ENCODE measurements at places on chromosomes 6 and 20. TPM values are rescaled to one million over a fixed set of nuclear protein-coding genes. Genes with fewer than 3 reads are reported as not detected.

The MAP7 gene
- total RNA-seq = 41.8 TPM

The TEAD3 gene
- total RNA-seq = 51.3 TPM

The LRRN4 gene
- not detected for total RNA-seq

The TPX2 gene
- 5.9 TPM for total RNA-seq

The FAM83C gene
- total RNA-seq = 85.7 TPM

The GRIK2 gene
- 2.0 TPM for total RNA-seq

The NUP43 gene
- 14.6 TPM for total RNA-seq

The PGK2 gene
- not detected for total RNA-seq

The COL11A2 gene
- total RNA-seq = 0.29 TPM

The CYP39A1 gene
- 38.2 TPM for total RNA-seq

The NOX3 gene
- not detected for total RNA-seq

The ZNF311 gene
- total RNA-seq = 0.69 TPM

The ALDH5A1 gene
- total RNA-seq = 10.9 TPM

The PNPLA1 gene
- total RNA-seq = 26.7 TPM

The ATP6V1G2 gene
- not detected for total RNA-seq

The SIRPB1 gene
- not detected for total RNA-seq

The ACSS1 gene
- total RNA-seq = 33.7 TPM

The UNC5CL gene
- total RNA-seq = 3.2 TPM

The HTR1E gene
- 0.10 TPM for total RNA-seq

The EDN3 gene
- 11.9 TPM for total RNA-seq

The OR2J3 gene
- not detected for total RNA-seq

The TLDC2 gene
- total RNA-seq = 0.58 TPM

The SLC35D3 gene
- not detected for total RNA-seq

The WFDC11 gene
- not detected for total RNA-seq

The SPAG4 gene
- 2.5 TPM for total RNA-seq

The RIPPLY2 gene
- total RNA-seq = not detected

The FAM184A gene
- total RNA-seq = 3.4 TPM

The SAMD3 gene
- total RNA-seq = not detected

The CALHM5 gene
- total RNA-seq = 2.3 TPM

Data from lower leg skin (tissue), 4 donors.